ENCODE measurements at places on chromosomes 5 and 9.

DNA sequence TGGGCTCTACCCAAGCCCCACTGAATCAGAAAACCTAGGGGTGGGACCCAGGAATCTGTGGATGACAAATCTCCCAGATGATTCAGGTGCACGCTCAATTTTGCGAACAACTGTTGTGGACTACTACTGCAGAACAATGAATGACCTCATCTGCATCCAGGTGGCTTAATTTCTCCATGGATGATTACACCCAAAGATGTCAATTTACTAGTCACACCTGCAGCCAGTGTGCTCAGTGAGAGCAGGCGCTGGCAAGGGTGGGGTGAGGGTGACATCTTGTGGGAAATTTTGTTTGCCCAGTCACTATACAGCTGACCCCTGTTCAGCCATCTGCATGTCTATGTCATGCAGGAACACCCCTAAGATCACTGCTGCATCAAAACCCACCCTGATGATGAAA lies 118.2 kb downstream of the ENTREP1 start:
- DNase-seq: no peak

GRCh38 chr5:151798674-151799073 lies 26.9 kb downstream of the G3BP1 start:
- no peak for DNase-seq

GRCh38 chr9:129778469-129778868 lies 24.5 kb upstream of the TOR1B start:
- DNase-seq: no peak

DNA sequence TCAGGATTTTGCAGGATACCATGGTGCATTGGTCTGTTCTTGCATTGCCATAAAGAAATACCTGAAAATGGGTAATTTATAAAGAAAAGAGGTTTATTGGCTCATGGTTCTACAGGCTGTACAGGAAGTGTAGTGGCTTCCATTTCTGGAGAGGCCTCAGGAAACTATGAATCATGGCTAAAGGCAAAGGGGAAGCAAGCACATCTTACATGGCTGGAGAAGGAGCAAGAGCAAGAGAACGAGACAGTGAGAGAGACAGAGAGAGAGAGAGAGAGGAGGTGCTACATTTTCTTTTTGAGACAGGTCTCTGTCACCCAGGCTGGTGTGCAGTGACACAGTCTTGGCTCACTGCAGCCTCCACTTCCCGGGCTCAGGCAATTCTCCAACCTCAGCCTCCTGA lies 43.9 kb downstream of the P4HA2 start:
- DNase-seq: no peak

GRCh38 chr9:35538361-35539234 lies 48.7 kb downstream of the RUSC2 start:
- DNase-seq: no peak

- no peak for DNase-seq
These were observed 193.1 kb downstream of the DCP2 start for GRCh38 chr5:113169720-113170119.

GRCh38 chr9:34459941-34460340 lies 1.3 kb downstream of the DNAI1 start:
- no peak for DNase-seq

DNA sequence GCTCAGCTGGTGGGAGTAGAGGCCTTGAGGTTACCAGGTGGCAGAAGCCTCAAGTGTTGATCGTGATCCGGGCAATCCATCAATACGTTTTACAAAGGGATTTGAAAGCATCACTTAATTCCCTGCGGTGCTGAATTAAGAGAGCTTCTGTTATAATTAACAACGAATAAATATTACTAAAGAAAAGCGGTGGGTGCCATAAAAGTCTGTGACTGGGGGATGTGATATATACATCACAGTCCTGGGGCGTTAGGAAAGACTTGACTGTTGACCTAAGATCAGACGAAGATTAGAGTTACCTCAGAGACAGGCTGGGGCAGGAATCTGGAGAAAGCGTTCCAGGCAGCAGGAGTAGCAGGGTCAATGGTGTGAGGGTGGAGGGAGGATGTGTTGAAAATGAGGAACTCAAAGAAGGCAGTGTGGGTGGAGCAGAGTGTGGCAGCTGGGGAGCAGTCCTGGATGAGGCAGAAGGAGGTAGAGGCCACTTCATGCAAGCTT lies 6.7 kb upstream of the C5orf63 start:
- no peak for DNase-seq

GRCh38 chr5:167392240-167392639 lies 899.2 kb upstream of the WWC1 start:
- DNase-seq: no peak

DNA sequence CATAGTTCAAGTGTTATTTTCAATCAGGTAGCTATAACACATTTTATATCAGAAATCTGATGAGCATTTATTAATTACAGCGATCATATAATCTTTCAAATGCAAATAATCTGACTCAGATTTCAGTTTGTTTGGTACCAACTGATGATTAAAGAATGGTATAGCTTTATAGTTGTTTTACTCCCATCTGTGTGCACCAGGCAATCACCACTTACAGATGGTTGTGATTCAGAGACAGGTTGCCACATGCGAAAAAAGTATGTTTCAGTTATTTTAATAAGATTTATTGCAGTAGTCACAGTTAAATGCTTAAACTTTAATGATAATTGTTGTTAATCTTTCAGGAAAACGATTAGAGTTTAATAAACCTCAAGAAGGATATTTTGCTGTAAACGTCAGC lies 155.1 kb upstream of the ARRDC3 start:
- DNase-seq: no peak
